Activated CD4-positive, alpha-beta T cell treated with anti-CD3 and anti-CD28 coated beads, Interleukin-2, amount 50 U/mL, for 4 hours (primary cell): ENCODE measurements at places on chromosomes 7 and 10.
A peak's percentile ranks its signal among the peaks of the same experiment; 100 is the strongest.

DNA sequence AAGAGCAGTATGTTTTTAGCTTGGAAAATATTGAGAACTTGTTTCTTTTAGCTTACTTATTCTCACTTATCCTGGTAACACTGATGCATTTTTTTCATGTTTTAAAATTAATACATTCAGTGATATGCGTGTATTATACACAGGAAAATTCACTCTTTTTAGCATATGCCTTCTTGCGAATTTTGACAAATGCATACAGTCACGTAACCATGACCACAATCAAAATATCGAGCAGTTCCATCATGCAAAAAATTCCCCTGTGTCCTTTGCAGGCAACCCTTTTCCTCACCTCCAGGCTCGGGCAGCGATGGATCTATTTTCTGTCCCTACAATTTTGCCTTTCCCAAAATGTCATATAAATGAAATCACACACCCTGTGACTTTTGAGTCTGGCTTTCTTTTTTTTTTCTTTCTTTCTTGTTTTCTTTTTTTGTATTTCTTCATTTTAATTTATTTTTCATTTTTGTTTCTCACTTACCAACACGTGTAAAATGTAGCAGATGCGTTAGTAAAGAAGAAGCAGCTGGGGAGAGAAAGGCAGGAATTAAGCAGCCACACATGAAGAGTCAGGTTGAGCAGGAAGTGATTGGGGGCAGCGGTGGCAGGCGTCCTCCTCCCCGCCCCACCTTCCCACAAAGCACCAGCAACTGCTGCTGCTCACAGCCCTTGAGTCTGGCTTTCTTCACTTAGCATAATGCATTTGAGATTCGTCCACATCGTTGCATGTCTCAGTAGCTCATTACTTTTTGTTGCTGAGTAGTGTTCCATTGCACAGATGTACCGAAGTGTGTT is 29.9 kb downstream of the ADRB1 start:
- no peak for DNase-seq

DNA sequence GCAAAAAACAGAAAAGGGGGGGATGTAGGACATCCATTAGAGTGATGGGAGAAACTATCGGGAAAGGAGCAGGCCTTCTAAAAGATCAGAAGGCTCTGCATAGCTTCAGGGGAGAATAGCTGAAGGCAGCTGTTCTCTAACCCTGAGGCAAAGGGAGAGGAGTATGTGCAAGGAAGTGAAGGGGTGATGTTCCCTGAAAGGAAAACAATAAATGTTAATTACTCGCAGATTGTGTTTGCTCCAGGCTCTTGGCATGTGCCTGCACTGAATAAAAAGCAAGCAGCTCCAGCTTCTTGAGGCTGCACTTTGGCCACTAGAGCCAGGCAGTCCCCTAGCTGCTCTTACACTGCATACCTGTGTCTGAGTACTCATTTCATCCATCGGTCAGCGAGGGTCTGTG is 14.4 kb upstream of the STARD3NL start:
- no peak for DNase-seq

DNA sequence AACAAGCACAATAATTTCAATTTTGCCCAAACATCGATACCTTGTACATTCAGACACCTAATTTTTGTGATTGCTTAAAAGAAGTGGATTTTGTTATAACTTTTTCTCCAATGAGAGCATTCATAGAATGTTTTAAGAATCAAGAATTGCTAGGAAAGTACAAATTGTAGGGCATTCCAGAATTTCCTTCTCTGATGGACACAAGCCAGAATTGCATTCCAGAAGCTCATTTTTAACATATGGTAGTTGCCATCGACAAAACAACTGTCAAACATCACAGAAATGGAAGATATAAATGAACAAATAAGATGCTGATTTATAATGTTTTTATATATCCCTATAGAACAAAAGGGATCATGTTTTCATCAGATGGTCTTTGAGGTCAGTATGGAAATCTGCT is 258.4 kb upstream of the NPVF start:
- DNase-seq: no peak

- DNase-seq: no peak
Measured at GRCh38 chr7:6121141-6121540, 90.0 kb downstream of the ANKRD61 start.

DNA sequence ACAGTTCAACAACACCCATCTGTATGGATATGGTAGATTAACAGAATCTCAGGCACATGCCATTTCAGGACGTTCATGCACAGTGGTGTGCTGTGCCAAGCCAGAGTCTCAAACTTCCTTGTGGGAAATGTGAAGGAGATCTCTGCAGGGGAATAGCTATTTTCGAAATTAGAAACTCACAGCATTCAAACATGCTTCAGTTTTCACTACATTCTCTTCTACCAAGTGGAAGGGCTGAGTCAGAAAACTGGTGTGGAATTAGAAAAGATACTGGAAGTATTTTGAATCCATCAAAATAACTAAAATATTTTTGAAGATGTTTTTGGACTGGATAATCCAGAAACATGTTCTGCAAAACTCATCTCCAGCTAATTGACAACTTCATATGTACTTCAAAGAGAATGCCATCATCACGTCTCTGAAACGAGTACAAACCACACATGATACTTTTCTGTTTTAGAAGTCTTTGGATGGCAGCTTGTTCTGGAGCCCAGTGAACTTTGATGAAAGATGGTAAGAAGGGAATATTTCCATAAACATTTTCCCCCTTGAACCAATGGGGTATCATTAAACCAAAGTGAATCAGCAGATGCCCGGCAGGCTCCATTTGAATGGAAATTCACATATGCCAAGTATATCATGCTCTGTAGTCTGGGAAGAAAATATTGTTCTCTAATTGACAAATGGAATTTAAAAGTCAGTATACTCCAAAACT is 616.3 kb upstream of the IGFBP3 start:
- no peak for DNase-seq

- DNase-seq: no peak
Measured at GRCh38 chr7:140650367-140650766, 9.8 kb upstream of the DENND2A start.

GRCh38 chr10:96130326-96130995 is 364 bp downstream of the ZNF518A start:
- peak; percentile 67 for DNase-seq

DNA sequence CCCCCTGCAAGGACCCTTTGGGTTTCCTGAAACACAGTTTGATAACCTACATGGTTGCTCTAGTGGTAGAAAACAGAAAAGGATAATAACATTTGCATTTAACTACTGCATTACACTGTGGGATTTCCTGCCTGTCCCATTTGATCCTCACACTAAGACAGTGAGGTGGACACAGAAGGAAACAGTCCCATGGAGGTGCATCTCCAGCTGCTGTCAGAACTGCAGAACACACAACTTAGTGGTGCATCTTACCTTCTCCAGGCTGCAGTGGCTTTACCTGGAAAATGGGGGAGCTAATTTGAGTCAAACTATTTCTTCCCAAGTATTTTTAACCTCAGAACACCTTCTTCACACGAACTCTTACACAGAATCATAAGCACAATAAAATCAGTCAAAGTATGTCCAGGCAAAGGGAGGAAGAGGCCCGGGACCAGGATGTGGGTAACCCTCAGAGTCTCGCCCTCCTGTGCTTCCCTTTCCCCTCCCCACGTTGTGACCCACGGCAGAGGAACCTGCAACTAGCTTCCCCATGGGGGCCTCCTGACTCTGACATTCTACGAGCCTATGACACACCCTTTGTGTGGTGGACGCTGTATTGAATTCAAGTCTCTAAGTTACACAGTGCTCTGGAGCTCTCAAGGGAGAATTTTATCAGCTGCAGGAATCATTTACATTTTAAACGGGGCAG is 33.7 kb downstream of the SCRN1 start:
- DNase-seq: no peak

DNA sequence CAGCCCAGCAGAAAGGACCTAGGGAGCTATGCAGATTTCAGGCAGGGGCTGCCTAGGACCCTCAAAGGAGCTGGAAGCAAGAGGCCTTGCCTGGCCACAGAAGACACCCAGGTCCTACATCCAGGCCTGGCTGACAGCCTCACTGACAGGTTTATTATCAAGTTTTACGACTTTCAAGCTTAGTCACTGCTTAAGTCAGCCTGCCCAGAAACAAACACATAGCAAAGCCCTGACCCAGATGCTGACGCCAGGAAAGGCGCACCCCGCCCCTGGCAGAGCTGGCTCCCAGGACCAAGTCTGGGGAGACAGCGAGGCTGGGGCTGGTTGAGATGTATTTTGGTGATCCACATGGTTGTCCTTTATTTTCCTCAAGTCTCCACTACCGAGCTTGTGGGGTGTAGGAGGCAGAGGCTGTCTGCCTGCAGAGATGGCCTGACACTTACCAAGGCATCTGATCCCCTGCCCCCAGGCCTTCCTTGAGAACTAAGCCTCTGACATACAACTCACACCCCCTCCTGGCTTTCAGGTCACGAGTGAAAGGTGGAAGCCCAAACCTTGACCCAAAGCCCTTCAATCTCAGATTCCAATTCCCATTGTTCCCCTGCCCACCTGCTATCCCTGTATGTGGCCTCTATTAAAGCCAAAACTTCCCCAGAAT is 80.7 kb upstream of the EMX2 start:
- DNase-seq: no peak

DNA sequence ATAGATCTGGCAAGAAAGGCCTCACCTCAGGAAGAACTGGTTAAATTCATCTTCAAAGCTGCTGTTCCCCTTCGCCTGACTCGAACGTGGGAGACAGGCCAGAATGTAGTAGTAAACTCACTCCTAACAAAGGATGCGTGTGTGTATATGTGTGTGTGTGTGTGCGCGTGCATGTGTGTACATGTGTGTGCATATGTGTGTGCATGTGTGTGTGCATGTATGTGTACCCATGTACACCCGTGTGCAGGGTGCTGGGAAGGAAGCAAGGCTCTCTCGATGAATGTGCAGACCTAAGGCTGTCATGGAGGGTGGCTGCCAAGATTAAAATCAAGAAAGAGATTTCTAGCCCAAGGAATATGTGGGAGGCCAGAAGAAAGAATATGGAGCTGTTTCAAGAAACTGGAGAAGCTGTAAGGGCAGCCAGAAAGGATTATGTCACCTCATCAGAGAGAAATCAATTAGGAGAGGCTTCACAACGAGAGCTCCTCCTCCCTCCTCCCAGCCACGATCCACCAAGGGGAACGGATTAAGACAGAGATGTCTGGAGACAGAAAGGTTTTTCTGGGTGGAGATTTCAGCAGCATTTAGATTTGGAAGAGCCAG is 34.0 kb upstream of the LBX1 start:
- DNase-seq: no peak

DNA sequence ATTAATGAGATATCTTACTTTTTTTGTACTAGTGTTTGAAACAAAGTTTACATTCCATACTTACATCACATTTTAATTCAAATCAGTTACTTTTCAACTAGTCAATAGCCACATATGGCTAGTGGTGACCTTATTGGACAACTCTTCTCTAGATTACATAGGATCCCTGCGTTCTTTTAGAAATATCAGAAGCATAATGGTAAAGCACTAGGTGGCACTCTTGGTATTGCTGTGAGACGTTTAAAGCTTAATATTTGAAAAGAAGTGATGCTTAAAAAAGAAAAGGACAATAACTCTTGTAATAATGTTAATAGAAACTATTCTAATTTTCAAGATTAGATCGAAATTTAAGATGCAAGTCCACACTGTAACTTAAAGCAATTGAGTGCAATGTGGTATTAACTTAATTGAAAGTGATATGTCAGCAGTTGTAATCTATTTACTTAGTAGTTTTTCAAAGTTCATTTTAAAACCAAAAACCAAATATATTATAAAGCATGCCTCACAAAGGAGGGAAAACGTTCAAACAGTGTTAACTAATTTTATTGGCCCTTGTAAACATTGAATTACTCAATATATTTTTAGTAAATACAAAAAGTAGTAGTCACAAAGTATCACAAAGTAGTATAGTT is 339.1 kb downstream of the ATRNL1 start:
- DNase-seq: no peak

DNA sequence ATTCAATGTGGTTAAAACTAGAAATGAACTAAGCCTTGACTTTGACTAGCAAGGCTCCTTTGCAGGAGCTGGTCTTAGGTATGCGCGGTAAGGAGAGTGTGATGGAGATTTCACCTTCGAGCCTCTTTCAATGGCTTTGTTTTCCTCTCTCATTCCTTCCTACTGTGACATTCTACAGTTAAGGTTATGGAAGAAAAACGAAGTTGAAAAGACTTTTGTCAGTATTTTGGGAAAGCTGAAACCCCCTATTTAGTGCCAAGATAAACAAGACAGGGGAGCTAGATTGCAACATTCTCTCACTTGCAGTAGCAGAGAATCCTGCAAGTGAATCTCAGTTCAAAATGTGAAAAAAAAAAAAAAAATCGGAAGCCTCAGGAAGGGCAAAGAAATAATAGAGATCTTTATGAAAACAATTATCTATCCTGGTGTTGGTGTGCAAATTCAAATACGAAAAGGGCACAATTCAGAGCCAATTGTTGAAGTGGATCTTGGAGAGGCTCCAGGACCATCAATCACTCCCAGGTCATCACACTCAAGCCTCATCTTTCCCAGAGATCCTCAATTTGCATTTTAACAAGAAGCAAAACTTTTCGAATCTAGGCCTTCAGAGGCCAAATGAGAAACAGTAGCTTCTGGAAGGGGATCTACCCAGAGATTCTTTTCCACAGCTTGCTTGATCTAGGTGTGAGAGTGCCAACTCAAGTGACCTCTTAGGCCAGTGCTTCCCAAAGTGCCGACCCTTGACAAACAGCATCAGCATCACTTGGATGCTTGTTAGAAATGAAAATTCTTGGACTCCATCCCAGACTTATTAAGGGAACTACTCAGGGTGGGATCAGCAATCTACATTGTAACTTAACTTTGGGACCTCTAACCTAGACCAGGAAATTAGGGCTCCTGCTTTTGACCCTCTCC is 163.8 kb downstream of the INHBA start:
- DNase-seq: no peak

- no peak for DNase-seq
Measured at GRCh38 chr7:27173956-27174873, at the start of gene HOXA10. Gene HOXA10, minus strand, starts transcription at chr7:27174320. Its CDS starts 14 bp downstream, at chr7:27174306.

GRCh38 chr7:90290244-90291113 is 30.6 kb downstream of the FAM237B start:
- no peak for DNase-seq

GRCh38 chr7:29139796-29140195 is 6.5 kb downstream of the CPVL start:
- DNase-seq: no peak

DNA sequence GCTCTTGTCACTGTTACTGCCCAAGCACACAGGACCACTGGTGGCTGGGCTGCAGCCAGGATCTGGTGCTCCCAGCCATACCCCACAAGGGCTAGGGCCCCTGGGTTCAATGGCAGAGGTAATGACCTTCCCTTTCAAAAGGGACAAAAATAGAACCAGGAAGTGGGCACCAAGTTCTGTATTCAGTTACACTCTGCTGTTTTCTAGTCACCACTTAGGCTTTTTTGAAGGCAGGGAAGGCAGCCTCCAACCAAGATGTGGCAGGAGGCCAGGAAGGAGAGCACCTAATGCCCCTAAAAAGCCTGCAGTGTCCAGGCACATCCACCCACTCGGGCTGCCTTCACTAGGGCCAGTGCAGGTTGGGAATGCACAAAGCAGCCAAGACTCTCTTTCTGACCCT is 47.8 kb downstream of the NOD1 start:
- DNase-seq: no peak

- no peak for DNase-seq
Measured at GRCh38 chr10:79932841-79933379, 16.0 kb downstream of the SFTPD start.
